ENCODE measurements at places on chromosomes 2 and 18.

DNA sequence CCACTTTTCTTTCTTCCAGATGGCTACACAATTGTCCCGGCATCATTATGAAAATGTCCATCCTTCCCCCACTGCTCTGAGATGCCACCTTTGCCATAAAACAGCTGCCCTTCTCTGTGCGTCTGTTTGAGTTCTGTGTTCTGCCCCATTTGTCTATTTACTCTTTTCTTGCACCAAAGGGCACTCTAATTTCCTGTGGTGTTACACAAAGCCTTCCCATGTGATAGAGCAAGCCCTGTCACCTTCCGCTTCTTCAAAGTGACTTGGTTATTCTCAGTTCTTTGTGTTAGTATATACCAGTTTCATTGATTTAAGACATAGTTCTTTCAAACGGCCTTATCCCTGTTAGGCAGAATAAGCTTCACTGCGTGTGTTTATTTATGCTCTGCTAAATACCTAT is 84.1 kb downstream of the FBXO15 start:
- H3K4me3 ChIP-seq, result peak overlapping the region; percentile 3
- H3K27ac ChIP-seq, result peak overlapping the region; percentile 88
- no peaks in the 10 kb centered on the region for H3K36me3 ChIP-seq

- H3K27me3 ChIP-seq, result peaks cover 5% of the 10 kb centered on the region
- no peak for DNase-seq
These were observed 100.9 kb downstream of the ZNF521 start for GRCh38 chr18:25251068-25251467.

DNA sequence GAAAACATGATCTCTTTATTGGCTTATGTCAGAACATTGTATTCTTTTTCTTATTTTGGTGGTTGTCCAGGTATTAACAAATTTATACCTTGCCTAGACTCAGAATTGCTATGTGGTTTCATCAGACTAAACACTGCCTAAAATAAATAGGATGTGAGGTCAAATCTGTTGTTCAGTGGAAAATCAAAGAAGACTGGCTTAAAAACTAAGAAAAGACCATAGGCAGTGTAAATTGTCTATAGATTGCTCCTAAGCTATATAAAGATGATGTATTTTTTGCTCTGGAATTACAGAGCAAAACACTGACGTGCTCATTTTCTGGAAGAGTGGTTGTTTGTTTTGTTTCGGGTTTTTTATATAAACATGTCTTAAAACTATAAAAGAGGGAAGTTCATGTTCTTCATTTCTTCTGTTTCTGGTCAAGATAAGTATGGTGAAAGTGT is 266.0 kb downstream of the ALPK2 start:
- no peak overlapping the region for H3K27ac ChIP-seq
- no peaks in the 10 kb centered on the region for H3K36me3 ChIP-seq
- H3K27me3 ChIP-seq, result no peaks in the 10 kb centered on the region
- H3K4me3 ChIP-seq, result no peak overlapping the region
- H3K4me1 ChIP-seq, result no peaks in the 10 kb centered on the region

DNA sequence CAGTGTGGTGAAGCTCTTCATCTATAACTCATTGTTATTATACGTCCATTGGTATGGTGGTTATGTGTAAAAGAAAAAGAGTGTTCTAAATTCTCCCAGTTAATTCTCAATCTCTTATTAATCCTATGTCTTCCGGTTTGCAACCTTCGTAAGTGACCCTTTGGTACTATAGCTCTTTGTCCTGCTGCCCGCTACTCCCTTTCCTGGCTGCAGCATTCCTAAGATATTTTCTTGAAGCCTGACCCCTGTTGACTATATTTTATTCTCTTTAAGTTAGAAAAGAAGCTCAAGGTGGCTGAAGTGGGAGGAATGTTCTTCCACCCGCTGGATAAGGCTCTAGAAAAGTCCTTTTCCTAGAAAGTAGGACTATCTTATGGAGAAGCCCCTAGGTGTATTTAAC is 684.8 kb downstream of the SOCS6 start:
- no peaks in the 10 kb centered on the region for H3K27me3 ChIP-seq
- DNase-seq, result no peak
- no peak overlapping the region for H3K27ac ChIP-seq
- H3K36me3 ChIP-seq, result no peaks in the 10 kb centered on the region
- no peak overlapping the region for H3K4me3 ChIP-seq
- H3K4me1 ChIP-seq, result no peaks in the 10 kb centered on the region

- no peak for DNase-seq
- peaks cover 1% of the 10 kb centered on the region for H3K36me3 ChIP-seq
- no peaks in the 10 kb centered on the region for H3K27me3 ChIP-seq
- H3K4me3 ChIP-seq, result no peak overlapping the region
- peaks cover 5% of the 10 kb centered on the region for H3K4me1 ChIP-seq
These were observed 39.0 kb downstream of the IRS1 start for GRCh38 chr2:226760412-226761194.

DNA sequence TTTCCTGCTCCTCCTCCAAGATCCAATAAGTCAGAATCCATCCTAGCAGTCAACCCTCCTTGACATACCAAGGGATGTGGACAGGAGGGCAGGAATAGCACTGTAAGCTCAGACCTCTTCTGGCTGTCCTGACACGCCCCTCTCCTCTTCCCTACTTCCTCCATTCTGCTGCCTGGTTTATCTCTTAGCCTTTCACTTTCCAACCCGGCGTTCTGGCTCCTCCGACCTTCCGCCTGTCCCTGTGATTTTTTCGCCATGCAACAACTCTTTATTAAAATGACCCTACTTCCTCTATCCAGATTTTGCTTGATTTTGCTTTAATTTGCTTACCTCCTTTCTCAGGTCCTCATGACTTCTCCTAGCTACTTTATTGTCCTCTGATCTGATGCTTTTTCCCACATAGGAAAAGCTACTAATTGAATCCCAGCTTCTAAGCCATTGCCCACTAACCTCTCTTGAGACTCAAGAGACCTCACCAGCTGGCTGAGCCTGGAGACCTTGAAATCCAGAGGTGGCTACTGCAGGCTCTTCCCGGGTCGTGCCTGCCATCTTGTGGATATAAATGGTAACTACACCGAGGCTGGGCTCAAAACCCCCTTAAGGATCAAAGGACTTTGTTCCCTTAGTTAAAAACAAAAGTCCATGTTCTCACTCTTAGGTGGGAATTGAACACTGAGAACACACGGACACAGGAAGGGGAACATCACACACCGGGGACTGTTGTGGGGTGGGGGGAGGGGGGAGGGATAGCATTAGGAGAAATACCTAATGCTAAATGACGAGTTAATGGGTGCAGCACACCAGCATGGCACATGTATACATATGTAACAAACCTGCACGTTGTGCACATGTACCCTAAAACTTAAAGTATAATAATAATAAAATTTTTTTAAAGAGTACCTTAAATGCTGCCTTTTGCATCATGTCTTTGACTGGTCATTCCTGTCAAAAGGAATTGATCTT is 139.4 kb downstream of the AKAIN1 start:
- H3K4me1 ChIP-seq, result peaks cover 20% of the 10 kb centered on the region
- no peak overlapping the region for H3K27ac ChIP-seq
- no peak overlapping the region for H3K4me3 ChIP-seq
- peak; percentile 71 for DNase-seq
- H3K27me3 ChIP-seq, result peaks cover 5% of the 10 kb centered on the region
- no peaks in the 10 kb centered on the region for H3K36me3 ChIP-seq

DNA sequence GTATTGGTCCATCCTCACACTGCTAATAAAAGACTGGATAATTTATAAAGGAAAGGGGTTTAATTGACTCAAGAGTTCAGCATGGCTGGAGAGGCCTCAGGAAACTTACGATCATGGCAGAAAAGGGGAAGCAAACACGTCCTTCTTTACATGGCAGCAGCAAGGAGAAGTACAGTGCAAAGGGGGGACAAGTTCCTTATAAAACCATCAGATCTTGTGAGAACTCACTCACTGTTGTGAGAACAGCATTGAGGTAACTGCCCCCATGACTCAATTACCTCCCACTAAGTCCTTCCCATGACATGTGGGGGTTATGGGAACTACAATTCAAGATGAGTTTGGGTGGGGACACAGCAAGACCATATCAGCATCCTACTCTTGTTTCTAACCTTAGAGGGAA is 37.0 kb downstream of the SP100 start:
- H3K4me1 ChIP-seq, result peaks cover 61% of the 10 kb centered on the region
- no peak overlapping the region for H3K27ac ChIP-seq
- H3K36me3 ChIP-seq, result peaks cover 83% of the 10 kb centered on the region

DNA sequence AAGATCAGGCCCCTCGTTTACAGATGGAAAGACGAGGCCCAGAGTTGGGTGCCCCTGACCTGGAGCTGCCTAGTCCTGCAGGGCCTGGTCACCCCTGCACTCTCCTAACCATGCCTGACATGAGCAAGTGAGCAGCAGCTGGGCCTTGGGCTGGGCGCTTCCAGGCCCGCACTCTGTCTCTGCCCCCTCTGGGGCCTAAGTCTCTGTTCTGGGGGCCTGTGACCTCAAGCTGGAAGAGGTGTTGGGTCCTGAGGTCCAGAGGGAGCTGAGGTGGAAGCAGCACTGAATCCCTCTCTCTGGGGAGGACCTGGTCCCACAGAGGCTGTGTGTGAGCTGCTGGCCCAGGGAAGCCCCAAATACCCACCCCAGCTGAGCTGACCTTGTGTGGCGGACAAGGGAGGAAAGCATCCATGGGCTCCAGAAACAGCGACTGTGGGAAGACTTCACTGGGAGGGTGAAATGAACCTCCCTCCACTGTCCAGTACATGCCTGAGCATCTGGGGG is 46.1 kb upstream of the GPC1 start:
- no peak overlapping the region for H3K27ac ChIP-seq
- peaks cover 2% of the 10 kb centered on the region for H3K4me1 ChIP-seq
- DNase-seq, result no peak
- no peaks in the 10 kb centered on the region for H3K27me3 ChIP-seq
- no peak overlapping the region for H3K4me3 ChIP-seq

GRCh38 chr18:35460736-35461161 is 37.0 kb downstream of the INO80C start:
- H3K4me3 ChIP-seq, result no peak overlapping the region

- H3K27me3 ChIP-seq, result no peaks in the 10 kb centered on the region
- H3K36me3 ChIP-seq, result no peaks in the 10 kb centered on the region
- no peak for DNase-seq
These were observed 233.3 kb downstream of the KLHL29 start for GRCh38 chr2:23618265-23618664.

DNA sequence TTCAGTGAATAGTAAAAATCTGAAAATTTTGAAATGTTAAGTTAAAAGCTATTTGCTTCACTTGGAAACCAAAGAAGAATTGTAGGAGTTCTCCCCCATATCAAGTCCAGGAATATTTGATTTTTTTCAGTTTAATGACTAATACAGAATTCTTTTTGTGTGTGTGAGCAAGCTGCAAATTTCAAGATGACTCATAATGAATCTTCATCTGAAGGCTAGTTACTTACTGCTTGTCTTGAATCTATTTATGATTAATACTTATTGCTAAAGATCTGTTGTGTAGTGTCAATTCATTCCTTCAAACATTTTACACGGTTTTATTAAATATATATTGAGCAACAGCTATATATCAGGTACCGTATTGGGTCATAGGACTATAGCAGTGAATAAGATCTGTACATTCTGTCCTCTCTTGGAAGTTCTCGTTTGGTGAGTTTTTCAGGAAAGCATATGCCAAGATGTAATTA is 47.8 kb upstream of the CAVIN2 start:
- peaks cover 9% of the 10 kb centered on the region for H3K27me3 ChIP-seq
- no peaks in the 10 kb centered on the region for H3K36me3 ChIP-seq

- no peak overlapping the region for H3K4me3 ChIP-seq
- H3K27ac ChIP-seq, result no peak overlapping the region
- no peaks in the 10 kb centered on the region for H3K36me3 ChIP-seq
- H3K27me3 ChIP-seq, result no peaks in the 10 kb centered on the region
These were observed 670.7 kb downstream of the ERBB4 start for GRCh38 chr2:211867845-211868451.

DNA sequence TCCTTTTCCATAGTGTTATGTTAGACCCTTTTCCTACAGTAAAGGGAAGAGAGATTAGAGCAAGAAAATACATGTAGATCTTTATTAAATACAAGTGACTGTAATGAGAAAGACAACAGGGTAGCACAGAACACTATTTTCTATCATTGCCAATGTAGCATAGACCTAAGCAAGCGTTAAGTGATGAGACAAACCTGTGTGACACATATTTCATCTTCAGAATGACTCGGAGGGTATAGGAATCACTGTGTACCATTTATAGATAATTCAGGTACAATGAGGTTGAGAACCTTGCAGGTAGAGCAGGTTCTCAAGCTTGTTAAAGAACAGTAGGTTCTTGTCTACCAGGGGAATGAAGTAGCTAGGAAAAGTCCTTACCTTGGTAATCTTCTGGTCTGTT is 15.9 kb downstream of the PDIA6 start:
- DNase-seq, result no peak
- peaks cover 29% of the 10 kb centered on the region for H3K36me3 ChIP-seq
- no peaks in the 10 kb centered on the region for H3K27me3 ChIP-seq
- H3K27ac ChIP-seq, result no peak overlapping the region
- H3K4me3 ChIP-seq, result no peak overlapping the region

Data from activated naive CD4-positive, alpha-beta T cell treated with anti-CD3 and anti-CD28 coated beads for 36 hours (primary cell).